Activated CD4-positive, CD25-positive, alpha-beta regulatory T cell (primary cell): ENCODE measurements at places on chromosomes 16 and 17.
A peak's percentile ranks its signal among the peaks of the same experiment; 100 is the strongest.

- no peak for DNase-seq
Observed at GRCh38 chr16:11367483-11367906, 22.2 kb downstream of the RMI2 start.

DNA sequence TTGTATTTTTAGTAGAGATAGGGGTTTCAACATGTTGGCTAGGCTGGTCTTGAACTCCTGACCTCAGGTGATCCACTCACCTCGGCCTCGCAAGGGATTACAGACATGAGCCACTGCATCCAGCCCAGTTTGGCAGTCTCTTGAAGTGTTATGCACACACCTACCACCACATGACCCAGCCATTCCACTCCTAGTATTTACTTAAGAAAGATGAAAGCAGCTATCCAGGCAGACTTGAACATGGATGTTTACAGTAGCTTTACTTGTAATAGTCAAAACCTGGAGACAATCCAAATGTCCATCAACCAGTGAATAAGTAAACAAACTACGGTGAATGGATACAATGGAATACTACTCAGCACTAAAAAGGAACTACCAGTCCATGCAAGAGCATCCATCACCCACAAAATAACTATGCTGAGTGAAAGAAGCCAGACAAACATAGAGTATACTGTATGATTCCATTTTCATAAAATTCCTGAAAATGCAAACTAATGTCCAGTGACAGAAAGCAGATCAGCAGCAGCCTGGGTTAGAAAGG is 37.8 kb upstream of the RASD1 start:
- no peak for DNase-seq

- DNase-seq = no peak
Observed at GRCh38 chr16:85917959-85918358, 19.0 kb downstream of the IRF8 start.

DNA sequence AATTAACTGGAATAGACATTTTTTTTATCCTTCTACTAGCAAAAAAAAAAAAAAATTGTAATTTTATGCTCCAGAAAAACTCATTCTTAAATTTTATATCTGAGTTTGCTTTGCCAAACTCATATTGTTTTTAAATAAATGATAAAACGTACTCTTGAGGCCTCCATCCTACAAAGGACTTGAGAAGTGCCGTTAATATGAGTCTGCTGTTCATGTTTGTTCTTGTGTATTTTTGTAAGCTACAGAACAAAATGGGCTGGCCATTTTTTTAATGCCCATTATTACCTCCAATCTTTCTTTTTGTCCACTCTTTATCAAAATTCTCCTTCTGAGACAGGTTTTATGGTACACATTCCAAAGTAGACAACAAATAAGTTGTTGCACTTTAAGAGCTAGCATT is 643.5 kb upstream of the SOX9 start:
- DNase-seq = no peak

DNA sequence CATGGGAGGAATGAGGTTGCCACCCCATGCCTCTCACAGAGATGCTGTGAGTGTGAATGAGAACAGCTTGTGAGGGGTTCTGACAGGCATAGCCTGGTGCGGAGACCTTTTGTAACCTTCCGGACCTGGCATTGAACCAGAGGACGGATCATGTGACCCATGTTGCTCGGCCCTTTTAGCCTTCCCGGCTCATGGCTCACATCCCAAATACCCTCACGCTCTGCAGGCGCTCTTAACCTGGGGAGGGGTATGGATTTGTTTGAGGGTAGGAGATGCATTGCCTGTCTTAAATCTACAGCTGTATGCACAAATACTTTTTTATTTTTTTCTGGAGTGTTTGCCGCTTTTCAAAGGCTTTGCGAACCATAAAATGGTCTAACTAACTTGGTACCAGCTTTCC is 102.4 kb upstream of the CRHR1 start:
- DNase-seq = no peak

DNA sequence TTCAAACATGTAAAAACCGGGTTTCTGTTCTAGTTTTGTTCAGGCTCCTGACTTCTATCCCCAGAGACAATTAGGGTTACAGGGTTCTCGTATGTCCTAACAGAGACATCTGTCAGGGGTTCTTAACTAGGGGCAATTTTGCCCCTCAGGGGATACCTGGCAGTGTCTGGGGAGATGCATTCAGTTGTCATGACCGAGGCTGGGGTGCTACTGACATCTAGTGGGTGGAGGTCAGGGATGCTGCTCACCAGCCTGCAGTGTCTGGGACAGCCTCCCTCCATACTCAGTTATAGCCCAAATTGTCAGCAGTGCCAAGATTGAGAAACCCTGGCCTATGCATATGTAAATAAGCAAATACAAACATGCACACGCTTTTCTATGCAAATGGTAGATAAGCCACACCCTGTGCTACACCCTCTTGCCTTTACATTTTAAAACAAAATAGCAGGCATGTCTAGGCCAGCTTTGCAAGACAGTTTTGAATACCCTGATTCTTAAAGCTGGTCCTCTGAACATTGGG is 37.4 kb downstream of the CLEC16A start:
- peak; percentile 20 for DNase-seq

DNA sequence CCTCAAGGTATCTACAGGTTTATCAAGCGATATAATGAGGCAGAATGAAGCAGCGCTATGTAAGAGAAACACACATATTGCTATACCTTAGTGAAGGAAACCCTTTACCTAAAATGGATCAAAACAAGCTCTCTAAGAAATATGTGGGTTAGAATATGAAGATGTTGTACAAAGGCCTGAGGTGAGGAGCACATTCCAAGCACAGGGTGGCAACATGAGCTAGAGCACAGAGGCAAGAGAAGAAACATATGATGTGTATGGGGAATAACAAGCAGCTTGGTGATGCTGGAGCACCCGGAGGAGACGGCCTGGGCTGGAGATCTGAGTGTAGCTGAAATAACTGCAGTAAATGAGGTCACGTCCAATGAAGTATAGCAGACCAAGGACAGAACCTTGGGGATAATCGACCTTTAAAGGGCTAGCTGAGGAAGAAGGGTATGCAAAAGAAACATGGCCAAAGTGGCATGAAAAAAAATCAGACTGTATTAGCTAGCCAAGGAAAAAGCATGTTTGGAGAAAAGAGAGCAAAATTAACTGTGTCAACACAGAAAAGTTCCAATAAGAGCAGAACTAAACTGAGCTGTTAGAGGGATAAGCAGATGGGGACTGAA is 44.0 kb downstream of the MARVELD3 start:
- DNase-seq = no peak

DNA sequence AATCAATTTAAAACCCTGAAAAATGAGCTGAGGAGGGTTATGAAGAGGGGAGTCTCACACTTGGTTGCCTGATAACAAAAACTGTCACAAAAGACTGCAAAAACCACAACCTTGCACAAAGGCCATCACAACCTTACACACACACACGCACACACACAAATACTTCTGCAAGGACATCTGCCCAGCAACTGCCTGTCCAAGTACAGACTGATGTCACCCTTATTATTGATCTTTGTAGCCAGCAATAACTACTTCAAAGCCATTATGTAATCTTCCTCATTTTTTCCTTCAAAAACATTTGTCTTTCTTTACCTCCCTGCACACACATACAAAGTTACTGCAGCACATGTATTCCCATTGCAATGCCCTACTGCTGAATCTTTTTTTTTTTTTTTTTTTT is 253.2 kb upstream of the HSBP1 start:
- no peak for DNase-seq

DNA sequence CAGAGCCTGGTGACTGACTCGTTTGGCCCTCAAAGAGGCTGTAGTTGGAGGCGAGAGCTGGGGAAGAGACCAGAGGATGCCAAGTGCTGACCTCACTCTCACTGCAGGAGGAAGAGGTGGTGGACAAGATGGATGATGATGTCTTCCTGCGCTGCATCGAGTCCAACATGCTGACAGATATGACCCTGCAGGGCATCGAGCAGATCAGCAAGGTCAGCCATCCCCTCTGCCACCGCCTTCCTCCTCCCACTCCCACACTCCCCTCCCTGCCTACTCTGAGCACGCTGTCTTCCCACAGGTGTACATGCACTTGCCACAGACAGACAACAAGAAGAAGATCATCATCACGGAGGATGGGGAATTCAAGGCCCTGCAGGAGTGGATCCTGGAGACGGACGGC is 26.9 kb downstream of the POLR2A start:
- DNase-seq = no peak

DNA sequence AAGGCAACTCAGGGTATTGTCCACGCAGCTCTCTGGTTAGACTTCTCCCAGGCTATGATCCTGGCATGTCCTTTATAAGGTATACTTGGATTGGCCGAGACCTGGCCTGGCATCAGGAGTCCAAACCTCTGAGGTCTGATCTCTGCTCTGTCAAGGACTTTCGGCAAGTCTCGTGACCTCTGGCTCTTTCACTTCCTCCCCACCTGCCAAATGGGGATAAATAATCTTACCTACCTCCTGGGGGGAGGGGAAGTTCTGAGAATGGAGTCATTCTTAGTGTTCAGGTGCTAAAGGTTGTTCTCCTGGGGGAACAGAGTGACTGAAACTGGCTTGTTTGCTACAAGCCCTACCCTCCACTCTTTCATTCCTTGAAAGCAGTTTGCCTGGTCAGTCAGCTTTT is 7.6 kb downstream of the ATXN1L start:
- no peak for DNase-seq

GRCh38 chr16:69566240-69566980 is 644 bp downstream of the NFAT5 start:
- DNase-seq = peak; percentile 35

DNA sequence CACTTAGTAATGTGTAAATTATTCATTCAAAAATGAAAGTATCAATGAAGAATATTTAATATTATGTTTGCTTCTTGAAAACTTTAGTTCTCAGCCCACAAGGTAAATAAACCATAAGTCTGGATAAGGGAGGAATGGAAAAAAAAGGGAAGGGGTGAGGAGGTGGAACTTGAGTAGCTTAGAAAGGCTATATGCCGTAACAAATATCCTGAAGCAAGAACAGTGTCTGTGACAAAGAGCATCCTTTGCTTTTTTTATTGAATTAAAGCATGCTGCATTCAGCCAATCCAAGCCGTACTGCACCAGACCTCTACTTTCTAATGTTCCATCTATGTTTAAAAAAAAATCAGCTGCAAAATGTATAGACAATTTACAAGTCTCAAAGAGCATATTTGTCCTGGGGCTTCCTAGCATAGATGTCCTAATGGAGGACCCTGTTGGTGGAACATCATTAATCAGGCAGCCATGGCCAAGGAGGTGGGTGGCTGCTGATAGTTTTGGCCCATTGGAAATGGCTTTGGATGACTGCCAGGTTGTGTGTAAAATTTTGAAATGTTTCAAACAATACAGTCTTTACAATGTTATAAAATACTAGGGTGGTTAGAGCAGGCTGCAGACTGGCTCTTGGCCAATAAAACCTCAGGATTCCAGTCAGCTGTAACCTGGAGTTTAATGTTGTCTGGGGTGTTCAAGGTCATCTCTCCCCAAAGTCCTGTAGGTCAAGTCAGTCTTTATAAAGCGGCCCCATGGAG is 895.8 kb upstream of the SOX9 start:
- no peak for DNase-seq

- DNase-seq = peak; percentile 73
Observed at GRCh38 chr16:85010931-85011845, at the start of gene ZDHHC7. Gene ZDHHC7, minus strand, starts transcription at chr16:85011535. Its CDS starts 20,917 bp downstream, at chr16:84990618.

DNA sequence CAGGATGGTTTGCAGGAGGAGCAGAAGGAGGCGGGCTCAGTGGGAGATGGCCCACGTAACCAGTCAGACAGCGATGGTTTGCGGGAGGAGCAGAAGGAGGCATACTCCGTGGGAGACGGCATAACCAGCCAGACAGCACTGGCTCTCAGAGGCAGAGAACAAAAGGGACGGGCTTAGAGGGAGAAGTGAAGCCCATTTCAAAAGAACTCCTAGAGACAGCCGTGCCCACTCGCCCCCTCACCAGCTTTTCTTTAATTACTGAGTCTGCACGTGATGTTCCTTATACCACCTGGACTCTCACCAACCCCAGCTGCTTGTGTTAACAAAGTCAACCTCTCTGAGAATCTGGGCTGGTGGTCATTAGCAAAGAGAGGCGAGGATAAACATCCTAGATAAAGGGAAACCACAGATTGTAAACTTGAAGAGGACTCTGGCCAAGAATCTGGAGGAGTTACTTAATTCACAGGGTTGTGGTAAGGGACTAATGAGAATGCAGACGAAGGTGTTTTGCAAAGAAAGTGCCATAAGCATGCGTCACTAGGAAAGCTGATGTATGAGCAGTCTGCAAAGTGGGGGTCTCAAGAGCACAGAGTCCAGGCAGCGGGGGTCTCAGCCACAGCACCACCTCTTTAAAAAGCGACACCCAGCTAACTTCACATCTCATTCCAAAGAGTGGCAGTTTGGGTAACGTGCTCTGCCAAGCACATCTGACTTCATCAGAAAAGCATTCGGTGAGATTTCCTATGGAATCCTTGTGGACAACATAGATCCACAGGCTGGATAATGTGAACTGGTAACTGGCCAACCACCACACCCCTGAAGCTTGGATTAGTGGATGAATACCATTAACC is 51.7 kb downstream of the NXN start:
- no peak for DNase-seq

DNA sequence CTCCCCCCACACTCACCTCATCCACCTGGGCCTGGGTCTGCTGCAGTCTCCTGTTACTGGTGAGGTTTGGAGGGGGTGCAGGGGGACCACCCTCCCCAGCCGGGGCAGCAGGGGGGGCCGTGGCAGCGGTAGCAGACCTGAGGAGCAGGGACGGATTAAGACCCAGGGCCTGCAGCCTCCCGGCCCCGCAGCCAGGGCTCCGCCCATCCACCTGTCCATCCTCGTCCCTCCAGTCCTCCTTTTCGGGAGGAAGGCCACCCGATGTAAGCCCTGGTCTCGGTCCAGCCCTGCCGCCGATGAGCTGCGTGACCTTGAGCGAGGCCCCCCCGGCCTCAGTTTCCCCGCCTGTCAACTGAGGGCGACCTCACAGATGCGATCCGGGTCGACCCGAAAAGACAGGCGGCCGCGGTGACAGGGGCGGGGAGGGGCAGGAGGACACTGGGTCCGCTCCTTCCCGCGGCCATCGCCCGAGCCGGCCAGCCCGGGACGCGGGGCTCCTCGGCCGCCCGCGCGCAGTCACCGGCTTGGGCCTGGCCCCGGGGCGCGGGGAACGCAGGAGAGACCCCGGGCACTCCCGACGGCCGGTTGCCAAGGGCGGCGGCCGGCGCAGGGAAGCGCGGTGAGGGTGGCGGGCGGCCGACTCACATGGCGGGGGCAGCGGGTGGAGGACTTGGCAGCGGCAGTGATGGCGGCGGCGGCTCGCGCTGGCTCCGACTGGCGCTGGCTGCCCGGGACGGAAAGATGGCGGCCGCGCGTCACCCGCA is at the start of gene VAMP2:
Gene VAMP2 (minus strand): TSS at position 716 of the 764 bp plus-strand sequence. CDS start 69 bp downstream, at position 647.
- peak; percentile 61 for DNase-seq

DNA sequence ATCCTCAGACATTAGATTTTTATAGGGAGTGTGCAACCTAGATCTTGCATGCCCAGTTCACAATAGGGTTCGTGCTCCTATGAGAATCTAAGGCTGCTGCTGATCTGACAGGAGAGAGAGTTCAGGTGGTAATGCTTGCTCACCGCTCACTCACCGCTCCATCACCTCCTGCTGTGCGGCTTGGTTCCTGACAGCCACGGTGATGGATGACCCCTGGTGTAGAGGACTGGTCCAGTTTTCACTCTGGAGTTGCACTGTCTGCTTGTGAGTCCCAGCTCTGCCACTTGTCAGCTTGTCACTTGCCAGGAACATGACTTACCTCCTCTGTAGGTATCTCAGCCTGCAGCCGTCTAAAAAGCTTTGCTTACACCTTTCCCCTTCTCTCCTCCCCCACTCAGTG is 214.6 kb downstream of the SNX29 start:
- no peak for DNase-seq
